Fibroblast of skin of right biceps (primary cell): ENCODE measurements at places on chromosomes 6 and 20.

DNA sequence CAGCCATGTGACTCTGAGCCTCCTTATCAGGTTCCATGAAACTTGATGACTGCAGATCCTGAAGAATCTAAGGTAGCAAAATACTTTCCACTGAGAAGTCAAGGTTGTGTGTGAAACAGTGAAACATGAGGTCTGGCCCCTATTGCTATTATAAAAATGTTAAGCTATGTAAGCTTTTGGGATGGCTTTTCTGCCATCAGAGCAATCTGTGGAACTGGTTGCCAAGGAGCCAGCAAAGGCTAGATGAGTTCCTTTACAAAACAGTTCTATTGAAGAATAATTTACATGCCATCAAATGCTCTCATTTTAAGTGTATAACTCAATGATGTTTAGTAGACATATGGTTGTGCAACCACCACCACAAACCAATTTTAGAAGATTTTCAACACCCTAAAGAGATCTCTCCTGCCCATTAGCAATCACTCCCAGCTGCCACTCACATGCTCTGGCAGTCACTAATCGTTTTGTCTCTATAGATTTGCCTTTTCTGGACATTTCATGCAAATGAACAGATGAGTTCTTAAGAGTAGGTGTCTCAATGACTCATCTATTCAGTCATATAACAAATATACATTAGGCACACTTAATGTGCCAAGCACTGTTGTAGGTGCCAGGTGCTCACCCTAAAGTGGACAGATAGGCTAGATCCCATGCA is 19.9 kb upstream of the MEP1A start:
- DNase-seq = no peak

- DNase-seq = peak; percentile 17
Measured at GRCh38 chr6:81623106-81623759, 129.2 kb downstream of the TENT5A start.

DNA sequence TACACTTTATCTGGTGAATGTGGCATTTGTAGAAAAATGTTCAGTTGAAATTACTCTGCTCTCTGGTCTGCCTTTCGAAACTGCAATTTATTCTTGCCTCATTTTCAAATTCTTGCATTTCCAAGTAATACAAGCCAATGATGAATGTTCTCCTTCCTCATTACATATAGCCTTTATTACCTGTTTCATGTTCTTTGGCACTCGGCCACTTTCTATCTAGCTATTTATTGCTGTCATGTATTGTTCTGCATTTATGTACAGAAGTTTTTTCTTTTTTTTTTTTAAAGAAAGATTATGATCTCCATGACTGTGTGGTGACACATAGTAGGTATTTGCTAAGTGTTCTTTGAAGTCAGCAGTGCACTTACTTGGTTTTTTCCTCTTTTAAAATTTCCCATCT is 261.4 kb downstream of the ZFAND3 start:
- DNase-seq = peak; percentile 24

DNA sequence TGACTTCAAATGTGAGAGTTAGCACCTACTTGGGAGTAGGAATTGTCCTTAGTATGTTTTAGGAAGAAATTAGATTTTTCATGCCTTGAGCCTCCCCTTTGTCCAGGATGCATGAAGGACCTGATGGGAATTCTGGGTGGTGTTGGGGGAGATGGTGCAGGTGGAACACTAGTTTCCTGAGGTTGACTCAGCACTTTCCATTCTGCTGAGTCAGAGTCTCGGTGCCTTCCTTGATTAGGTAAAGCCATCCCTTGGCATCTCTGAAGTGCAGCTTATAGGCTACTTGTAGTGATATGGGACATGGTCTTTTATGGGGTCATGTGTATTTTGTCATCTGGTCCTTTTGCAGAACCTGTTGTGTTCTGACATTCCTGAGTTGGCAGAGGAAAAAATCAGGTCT is 105.3 kb downstream of the PHACTR3 start:
- DNase-seq = no peak

DNA sequence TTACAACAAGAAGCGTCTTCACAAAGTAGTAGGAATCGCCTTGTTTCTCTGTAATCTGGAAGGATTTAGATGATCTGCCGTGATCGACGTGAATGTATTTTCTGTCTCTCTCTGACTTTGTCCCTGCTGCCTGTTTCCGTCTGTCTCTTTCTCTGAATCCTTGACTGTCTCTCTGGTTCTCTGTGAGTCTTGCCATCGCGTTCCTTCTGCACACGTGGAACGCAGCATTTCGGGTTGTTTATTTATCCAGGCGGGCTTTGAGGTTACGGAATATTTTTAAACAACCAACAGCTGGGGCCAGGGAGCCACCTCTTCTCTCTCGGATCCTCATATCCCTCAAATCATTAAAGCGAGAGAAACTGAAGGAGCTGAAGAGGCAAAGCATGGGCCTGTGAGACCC is 215.9 kb downstream of the ZDHHC14 start:
- no peak for DNase-seq

DNA sequence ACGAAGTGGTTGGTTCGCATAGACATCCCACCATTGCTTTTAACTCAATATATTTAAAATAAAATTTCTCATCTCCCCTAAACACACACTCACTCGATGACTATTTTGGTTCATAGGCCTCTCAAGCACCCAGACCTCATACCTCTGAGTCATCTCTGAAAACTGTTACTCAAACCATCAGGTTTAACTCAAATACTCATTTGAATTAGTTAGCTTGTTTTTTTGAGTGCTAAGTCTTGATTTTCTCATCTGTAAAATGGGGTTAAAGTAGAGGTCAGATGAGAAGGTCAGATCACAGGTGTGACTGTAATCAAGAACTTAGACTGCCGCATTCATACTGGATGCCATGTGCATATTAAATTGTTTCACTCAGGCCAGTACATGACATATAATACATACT is 243.9 kb upstream of the TENT5A start:
- DNase-seq = peak; percentile 93

DNA sequence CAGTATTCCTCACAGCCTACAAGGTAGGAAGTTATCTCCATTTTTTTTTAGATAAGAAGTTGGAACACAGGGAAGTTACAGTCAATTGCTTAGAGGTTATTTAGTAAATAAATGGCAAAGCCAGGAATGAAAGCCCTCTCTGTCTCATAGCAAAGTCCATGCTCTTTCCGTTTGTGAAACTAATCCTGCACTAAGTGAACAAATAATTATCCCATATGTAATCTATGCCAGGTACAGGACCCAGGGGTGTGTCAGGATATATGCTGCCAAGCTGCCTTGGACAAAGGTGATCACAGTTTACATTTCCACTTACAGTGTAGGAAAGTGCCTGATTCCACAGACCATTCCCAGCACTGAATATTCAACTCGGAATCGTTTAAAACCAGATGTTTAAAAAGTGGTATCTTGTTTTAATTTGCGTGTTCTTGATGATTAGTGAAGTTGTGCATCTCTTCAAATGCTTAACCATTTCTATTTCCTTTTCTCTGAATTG is 13.6 kb upstream of the GMDS start:
- no peak for DNase-seq

DNA sequence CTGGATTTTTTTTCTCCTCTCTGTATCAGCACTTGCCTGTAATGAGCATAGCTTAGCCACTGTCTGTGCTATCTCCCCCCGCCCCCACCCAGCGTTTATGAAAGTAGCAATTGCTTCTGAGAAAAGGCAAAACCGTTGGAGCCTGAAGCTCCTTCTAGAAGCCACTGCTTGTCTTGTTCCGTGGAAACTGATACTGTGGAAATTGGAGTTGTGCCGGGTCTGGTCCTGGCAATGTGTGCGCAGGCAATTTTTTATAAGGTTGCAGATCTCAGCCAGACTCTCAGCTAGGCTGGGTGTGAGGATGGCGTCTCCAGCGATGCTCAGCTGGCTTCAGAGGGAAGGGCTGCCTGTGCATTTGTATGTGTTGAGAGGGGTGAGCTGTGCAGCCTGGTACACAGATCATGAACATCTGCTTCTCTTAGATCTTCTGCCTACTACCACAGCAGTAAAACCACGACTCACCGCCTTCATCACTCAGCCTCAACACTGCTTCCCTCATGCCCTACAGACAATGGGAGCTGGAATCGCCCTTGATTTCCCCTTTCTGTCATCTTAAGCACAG is 72.4 kb upstream of the GTSF1L start:
- no peak for DNase-seq

DNA sequence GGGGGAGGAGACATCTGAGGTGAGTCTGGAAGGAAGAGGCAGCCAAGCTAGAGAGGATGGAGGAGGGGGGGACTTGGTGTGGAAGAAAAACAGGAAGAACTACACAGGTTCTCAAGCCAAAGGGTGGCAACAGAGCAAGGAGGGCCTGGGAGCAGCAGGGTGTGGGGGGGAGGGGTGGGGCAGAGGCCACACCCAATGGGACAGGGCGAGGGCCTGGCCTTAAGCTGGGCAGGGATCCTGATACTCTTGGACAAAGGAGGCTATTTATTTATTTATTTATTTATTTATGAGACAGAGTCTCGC is 359.0 kb downstream of the ZFAND3 start:
- no peak for DNase-seq

DNA sequence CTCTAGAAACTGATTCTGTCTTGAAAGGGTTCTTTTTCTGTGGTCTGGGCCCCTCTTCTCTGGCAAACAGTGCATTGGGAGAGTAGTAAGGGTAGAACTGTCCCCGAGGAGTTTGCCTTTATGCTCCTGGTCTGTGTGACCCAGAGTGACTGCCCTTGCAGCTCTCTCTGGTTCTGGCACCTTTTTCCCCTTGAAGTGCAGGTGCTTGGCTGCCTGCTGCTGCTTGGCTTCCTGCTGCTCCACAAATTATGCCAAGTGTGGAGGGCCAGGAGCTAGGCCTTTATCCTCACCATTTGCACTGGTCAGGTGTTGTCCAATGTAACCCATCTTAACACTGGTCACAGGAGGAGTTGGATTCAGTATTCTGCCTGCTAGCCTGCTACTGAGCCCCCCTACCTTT is 11.2 kb downstream of the KIZ start:
- no peak for DNase-seq

GRCh38 chr20:64084685-64085152 is 521 bp upstream of the LKAAEAR1 start:
- DNase-seq = no peak

DNA sequence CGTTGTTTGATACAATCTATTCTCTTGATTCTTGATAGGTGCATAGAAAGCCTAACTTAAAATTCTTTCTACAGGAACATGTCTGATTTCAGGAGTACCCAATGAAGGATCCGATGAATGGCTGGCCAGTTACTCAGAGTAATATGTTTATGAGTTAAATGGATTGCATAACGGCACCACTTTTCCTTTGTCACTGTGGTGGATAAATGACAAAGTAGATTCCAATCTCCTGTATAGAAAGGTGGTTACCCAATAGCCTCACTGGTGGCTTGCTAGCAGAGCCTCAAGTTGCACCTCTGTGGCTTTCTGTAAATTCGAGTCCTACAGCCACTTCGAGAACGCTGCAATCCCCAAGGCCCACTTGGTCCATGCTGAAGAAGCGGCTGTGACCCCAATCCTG is 28.4 kb downstream of the LHFPL5 start:
- no peak for DNase-seq

DNA sequence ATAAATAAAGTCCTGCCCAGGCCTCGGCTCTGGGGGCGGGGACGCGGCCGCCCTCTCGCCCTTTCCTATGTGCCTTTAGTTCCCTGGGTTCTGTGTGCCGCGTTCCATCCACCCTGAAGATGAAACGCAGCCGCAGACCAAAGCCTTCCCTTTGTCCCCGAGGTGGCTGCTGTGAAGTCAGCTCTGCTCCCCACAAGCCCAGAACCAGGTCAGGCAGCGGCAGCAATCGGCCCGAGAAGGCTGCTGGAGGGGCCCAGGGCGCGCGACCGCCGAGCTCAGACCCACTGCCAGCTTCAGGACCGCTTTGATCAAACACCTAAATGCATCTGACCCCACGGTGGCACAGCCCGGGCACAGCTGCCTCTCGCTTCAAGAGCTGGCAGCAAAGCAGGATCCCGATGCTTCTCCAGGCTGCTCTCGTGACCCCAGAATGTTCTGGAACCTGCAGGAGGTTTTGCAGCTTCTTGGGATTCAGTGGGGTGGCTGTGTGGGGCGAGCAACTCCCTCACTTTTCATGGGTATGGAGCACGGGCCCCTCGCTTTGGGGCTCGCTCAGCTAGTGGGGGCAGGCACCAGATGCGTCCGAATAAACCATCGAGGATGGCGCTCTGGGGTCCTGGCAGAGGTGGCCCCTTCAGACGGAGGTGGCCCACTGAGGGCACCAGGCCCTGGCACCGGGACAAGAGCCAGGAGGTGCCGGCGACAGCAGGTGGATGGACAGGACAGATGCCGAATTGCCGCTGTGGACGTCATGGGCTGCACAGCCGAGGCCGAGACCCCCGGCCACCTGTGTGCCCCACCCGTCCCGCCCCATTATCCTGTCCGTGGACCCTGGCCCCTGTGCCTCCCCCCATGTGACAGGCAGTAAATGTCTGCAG is 13.0 kb downstream of the CHRNA4 start:
- no peak for DNase-seq

DNA sequence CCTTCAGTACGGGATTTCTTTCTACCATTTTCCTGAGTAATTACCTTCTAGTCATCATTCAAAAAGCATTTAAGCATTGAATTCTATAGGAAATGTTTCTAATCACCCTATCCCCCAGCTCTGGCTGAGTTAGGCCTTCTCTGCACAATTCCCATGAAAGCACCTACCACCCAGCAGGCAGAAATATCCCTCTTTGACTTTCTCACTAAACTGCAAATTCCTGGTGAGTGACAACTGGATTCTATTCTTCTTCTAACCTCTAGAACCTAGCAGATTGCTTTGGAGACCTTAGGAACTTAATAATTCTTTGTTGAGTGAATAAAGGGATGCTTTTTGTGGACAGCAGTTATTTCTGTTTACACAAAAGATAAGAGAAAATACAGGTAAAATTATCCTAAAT is 328.7 kb downstream of the LAMA2 start:
- no peak for DNase-seq

- DNase-seq = no peak
Measured at GRCh38 chr6:101577091-101577490, 183.6 kb downstream of the GRIK2 start.

DNA sequence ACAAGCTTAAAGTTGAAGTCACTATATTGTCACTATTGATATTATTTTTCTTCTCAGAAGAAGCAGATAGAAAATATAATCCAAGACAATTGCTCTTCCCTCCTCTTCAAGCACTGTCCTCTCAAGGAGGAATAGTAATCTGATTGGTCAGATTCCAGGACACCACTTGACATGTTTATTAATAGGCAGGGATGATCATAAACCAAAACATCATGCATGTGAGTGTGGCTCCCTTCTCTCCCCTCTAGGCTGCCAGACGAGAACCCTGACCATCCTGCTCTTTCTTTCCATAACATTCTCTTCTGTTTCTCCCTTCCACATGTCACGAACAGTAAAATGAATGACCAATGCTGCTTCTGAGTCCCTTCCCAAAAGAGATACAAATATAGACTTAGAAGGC is 7.5 kb downstream of the ATG5 start:
- DNase-seq = no peak

- peak; percentile 59 for DNase-seq
Measured at GRCh38 chr6:1527073-1527457, 82.7 kb upstream of the FOXC1 start.

DNA sequence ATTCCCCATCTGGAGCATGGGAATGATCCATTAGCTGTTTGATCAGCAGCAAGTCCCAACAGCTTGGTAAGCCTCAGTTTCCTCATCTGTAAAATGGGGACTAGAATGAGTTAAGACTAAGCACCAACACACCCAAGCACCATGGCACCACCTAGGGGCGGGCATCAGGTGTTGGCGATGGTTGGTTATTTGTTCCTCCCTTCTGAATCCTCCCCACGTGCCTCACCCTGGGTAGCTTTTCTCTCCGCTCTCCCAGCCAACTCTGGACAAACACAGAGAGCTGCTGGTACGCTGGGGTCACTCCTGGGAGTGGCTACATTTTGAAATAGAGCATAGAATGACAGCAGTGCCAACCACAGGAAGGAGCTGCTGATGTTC is 13.3 kb upstream of the ITPR3 start:
- no peak for DNase-seq
